ENCODE measurements at places on chromosomes 7 and 10. TPM values are rescaled to one million over a fixed set of nuclear protein-coding genes. Genes with fewer than 3 reads are reported as not detected.

- no peaks in the 10 kb centered on the region for H3K4me1 ChIP-seq
- no peak overlapping the region for H3K27ac ChIP-seq
- no peaks in the 10 kb centered on the region for H3K36me3 ChIP-seq
- DNase-seq: no peak
Observed at GRCh38 chr7:121116396-121116795, 127.9 kb downstream of the CPED1 start.

- H3K27me3 ChIP-seq: no peaks in the 10 kb centered on the region
- H3K4me1 ChIP-seq: no peaks in the 10 kb centered on the region
- no peak overlapping the region for H3K27ac ChIP-seq
- no peaks in the 10 kb centered on the region for H3K36me3 ChIP-seq
Observed at GRCh38 chr7:156560696-156561095, 79.9 kb upstream of the RNF32 start.

- no peak overlapping the region for H3K27ac ChIP-seq
- H3K36me3 ChIP-seq: no peaks in the 10 kb centered on the region
- DNase-seq: no peak
- no peak overlapping the region for H3K4me3 ChIP-seq
- H3K27me3 ChIP-seq: no peaks in the 10 kb centered on the region
- H3K4me1 ChIP-seq: no peaks in the 10 kb centered on the region
Observed at GRCh38 chr7:151174246-151175046, 7.0 kb upstream of the GBX1 start.

DNA sequence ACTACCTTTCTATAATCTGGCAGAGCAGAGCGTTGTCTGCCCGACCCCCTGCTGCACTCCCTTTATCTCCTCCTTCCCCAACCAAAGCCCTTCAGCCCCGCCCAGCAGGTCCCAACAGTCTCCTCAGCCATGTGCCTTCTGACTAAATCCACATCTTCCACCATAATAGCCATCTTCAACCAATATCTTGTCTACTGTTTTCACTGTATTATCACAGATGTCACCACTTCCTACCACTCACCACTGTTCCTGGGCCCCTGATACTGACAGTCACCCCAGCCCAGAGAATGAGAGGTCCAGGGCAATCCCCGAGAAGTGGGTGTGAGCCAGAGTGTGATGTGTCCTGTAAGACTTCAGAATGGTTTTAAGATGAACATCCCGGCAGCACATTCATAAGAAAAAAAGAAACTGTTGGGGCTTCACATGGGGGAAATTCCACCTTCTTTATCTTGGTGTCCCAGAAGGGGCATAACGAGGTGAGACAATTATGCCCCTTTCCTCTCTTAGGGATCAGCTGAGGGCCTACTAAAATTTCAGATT is 25.3 kb downstream of the CCDC6 start:
- H3K27me3 ChIP-seq: no peaks in the 10 kb centered on the region
- no peak overlapping the region for H3K4me3 ChIP-seq
- H3K4me1 ChIP-seq: peaks cover 49% of the 10 kb centered on the region
- DNase-seq: peak; percentile 23
- H3K27ac ChIP-seq: no peak overlapping the region

DNA sequence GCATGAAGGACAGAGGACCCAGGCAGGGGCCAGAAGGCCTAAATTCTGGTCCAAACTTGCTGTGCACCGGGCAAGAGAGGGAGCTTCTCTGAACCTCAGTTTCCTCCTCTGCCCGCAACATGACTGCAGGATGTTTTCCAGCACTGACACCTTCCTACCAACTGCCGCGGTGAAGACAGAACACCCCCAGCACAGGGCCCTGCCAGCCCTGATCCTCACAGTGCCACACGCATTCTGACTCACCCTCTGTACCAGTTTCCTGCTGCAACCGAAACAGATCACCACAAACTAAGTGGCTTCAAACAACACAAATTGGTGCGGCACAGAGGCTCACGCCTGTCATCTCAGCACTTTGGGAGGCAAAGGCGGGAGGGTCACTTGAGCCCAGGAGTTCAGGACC is 18.1 kb downstream of the MAD1L1 start:
- no peak overlapping the region for H3K27ac ChIP-seq
- H3K4me1 ChIP-seq: no peaks in the 10 kb centered on the region

GRCh38 chr7:110007320-110008063 is 1083.4 kb upstream of the LRRN3 start:
- no peak overlapping the region for H3K4me3 ChIP-seq
- DNase-seq: no peak
- no peaks in the 10 kb centered on the region for H3K36me3 ChIP-seq
- H3K4me1 ChIP-seq: no peaks in the 10 kb centered on the region
- H3K27ac ChIP-seq: no peak overlapping the region

GRCh38 chr7:42522227-42522991 is 285.4 kb upstream of the GLI3 start:
- no peaks in the 10 kb centered on the region for H3K4me1 ChIP-seq
- H3K4me3 ChIP-seq: no peak overlapping the region
- no peaks in the 10 kb centered on the region for H3K27me3 ChIP-seq
- no peak overlapping the region for H3K27ac ChIP-seq
- H3K36me3 ChIP-seq: no peaks in the 10 kb centered on the region

Gene TFPI2
- total RNA-seq: not detected

- no peaks in the 10 kb centered on the region for H3K27me3 ChIP-seq
- no peak for DNase-seq
- no peaks in the 10 kb centered on the region for H3K36me3 ChIP-seq
- no peak overlapping the region for H3K27ac ChIP-seq
Observed at GRCh38 chr10:118394301-118395200, 52.4 kb upstream of the FAM204A start.

Gene ASNS
- 94.9 TPM for total RNA-seq

Gene CAV1
- 2.5 TPM for total RNA-seq

GRCh38 chr10:123774132-123774742 is 108.1 kb downstream of the GPR26 start:
- no peak overlapping the region for H3K27ac ChIP-seq
- H3K4me1 ChIP-seq: no peaks in the 10 kb centered on the region
- no peak overlapping the region for H3K4me3 ChIP-seq
- no peaks in the 10 kb centered on the region for H3K36me3 ChIP-seq
- no peak for DNase-seq

DNA sequence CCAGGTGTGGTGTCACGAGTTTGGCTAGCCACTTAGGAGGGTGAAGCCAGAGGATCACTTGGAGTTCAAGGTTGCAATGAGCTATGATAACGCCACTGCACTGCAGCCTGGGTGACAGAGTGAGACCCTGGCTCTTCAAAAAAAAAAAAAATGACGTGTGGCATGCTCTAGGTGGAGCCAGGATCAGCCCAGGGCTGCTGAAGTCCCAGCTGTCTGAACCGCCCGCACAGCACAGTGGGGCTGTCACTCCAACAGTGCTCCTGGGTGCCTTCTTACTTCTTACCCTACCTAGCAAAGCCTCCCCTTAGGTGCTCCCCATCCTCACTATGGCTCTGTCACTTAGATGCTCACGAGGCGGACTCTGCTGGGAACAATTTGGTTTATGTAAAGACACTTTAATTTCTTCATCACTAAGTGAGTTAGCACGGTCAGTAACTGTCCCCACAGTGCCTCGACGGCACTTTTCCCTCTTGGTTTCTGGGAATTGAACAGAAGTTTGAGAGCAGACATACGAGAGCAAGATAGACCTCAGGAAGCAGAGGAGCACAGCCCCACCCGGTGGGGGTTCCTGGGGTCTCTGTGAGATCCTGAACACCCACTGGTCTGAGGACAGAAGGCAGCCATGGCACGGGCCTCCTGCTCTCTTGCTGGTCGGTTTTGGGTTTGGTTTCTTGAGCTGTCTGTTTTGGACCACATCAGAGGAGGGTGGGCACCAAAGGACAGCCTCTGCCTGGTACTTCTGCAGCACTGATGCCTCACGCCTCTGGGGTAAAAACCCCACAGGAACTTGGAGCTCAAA is 66.2 kb upstream of the BTBD16 start:
- no peaks in the 10 kb centered on the region for H3K4me1 ChIP-seq
- no peak overlapping the region for H3K4me3 ChIP-seq
- no peak overlapping the region for H3K27ac ChIP-seq
- no peak for DNase-seq
- H3K36me3 ChIP-seq: no peaks in the 10 kb centered on the region

GRCh38 chr7:8699875-8700624 is 266.6 kb downstream of the NXPH1 start:
- H3K27me3 ChIP-seq: no peaks in the 10 kb centered on the region
- H3K27ac ChIP-seq: no peak overlapping the region
- H3K4me1 ChIP-seq: no peaks in the 10 kb centered on the region

GRCh38 chr10:77268721-77269120 is 368.9 kb downstream of the KCNMA1 start:
- H3K27me3 ChIP-seq: no peaks in the 10 kb centered on the region
- DNase-seq: no peak
- no peaks in the 10 kb centered on the region for H3K36me3 ChIP-seq
- no peak overlapping the region for H3K27ac ChIP-seq

GRCh38 chr10:116588995-116589394 is 1.8 kb upstream of the PNLIPRP1 start:
- H3K27ac ChIP-seq: no peak overlapping the region
- DNase-seq: no peak
- H3K4me3 ChIP-seq: no peak overlapping the region
- no peaks in the 10 kb centered on the region for H3K27me3 ChIP-seq
- H3K36me3 ChIP-seq: no peaks in the 10 kb centered on the region
- H3K4me1 ChIP-seq: no peaks in the 10 kb centered on the region

- H3K4me3 ChIP-seq: no peak overlapping the region
- H3K27me3 ChIP-seq: no peaks in the 10 kb centered on the region
- H3K36me3 ChIP-seq: no peaks in the 10 kb centered on the region
- DNase-seq: no peak
- no peak overlapping the region for H3K27ac ChIP-seq
Observed at GRCh38 chr10:3009341-3009740, 58.0 kb upstream of the PFKP start.

GRCh38 chr10:124036746-124037145 is 56.7 kb downstream of the CHST15 start:
- DNase-seq: no peak
- H3K27ac ChIP-seq: no peak overlapping the region
- peaks cover 7% of the 10 kb centered on the region for H3K4me1 ChIP-seq
- H3K36me3 ChIP-seq: no peaks in the 10 kb centered on the region
- no peak overlapping the region for H3K4me3 ChIP-seq

- peak; percentile 76 for DNase-seq
- H3K36me3 ChIP-seq: no peaks in the 10 kb centered on the region
- peaks cover 95% of the 10 kb centered on the region for H3K4me1 ChIP-seq
- H3K27me3 ChIP-seq: no peaks in the 10 kb centered on the region
- peak overlapping the region; percentile 27 for H3K4me3 ChIP-seq
Observed at GRCh38 chr10:3805201-3805790, 20.3 kb upstream of the KLF6 start.

GRCh38 chr10:63217120-63217605 is 84.0 kb downstream of the NRBF2 start:
- peaks cover 27% of the 10 kb centered on the region for H3K4me1 ChIP-seq
- peak; percentile 58 for DNase-seq
- H3K27ac ChIP-seq: no peak overlapping the region
- H3K27me3 ChIP-seq: no peaks in the 10 kb centered on the region
- H3K4me3 ChIP-seq: no peak overlapping the region
- H3K36me3 ChIP-seq: peaks cover 6% of the 10 kb centered on the region

DNA sequence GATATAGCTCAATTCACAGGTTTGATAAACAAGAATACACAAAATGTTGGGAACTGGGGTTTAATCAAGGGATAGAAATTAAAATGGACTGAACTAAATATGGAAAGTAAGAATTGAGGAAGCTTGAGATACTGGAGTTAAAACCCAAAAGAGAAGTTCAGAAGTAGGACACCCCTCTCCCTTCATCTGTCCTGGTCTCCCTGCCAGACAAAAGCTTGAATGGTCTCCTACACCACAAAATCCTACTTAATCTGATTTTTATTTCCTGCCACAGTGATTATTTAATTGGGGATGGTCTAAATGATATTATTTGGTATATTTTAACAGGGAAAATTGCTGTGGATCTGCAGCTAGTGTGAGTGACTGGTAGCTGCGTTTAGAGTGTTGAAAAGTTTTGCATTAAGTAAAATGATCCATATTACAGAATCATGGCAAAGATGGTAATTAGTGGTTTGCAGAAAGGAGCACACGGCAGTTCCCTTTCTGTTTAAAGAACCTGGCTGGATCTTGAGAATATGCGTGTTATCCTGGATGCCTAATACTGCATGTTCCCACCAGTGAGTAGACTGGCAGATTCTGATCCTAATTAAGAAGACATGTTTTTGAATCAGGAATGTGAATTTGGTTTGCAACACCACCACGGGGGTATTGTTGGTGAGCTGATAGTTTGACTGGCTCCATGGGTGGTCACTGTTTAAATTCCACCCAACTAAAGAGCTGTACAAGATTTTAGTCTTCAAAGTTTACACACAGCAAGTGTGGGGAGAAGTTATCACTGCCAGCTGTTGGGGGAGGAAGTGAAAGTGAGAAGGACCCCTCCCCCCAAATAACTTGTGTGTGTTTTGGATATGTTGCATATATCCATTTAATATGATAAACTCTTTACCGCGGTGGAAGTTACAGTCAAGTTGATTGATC is 5.5 kb downstream of the RBM20 start:
- no peaks in the 10 kb centered on the region for H3K36me3 ChIP-seq
- H3K27ac ChIP-seq: no peak overlapping the region
- H3K4me1 ChIP-seq: peaks cover 6% of the 10 kb centered on the region
- H3K27me3 ChIP-seq: peaks cover 14% of the 10 kb centered on the region
- DNase-seq: no peak

Gene TET1
- 0.44 TPM for total RNA-seq

GRCh38 chr7:70598976-70599375 is 533.0 kb upstream of the GALNT17 start:
- H3K4me3 ChIP-seq: no peak overlapping the region
- no peaks in the 10 kb centered on the region for H3K4me1 ChIP-seq

Gene CCDC6
- total RNA-seq: 52.0 TPM

Gene H2BK1
- 0.57 TPM for total RNA-seq

GRCh38 chr7:42154173-42154572 is 82.8 kb downstream of the GLI3 start:
- no peaks in the 10 kb centered on the region for H3K36me3 ChIP-seq
- no peaks in the 10 kb centered on the region for H3K4me1 ChIP-seq
- H3K4me3 ChIP-seq: no peak overlapping the region
- no peak overlapping the region for H3K27ac ChIP-seq
- H3K27me3 ChIP-seq: no peaks in the 10 kb centered on the region

DNA sequence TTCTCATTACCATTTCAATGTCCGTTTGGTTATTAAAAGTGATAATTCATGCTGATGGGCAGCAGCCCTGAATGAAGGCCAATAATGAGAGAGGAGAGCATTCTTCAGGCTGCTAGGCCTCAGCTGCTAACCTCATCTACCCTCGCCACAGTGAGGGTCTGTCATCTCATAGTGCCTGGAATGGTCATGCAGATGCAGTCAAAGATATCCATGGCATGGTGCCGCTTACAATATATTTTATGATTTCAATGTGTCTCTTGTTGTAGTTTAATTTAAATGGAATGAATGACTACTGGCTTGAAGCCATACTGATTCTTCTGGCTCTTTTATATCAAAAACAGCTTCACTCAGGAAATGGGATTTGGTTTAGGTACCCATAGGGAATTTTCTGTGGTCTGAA is 126.9 kb downstream of the SLC16A9 start:
- no peak overlapping the region for H3K27ac ChIP-seq
- H3K4me1 ChIP-seq: no peaks in the 10 kb centered on the region

Gene GHRHR
- total RNA-seq: not detected

Gene GJC3
- not detected for total RNA-seq

All from CD8-positive, alpha-beta memory T cell (primary cell).